ENCODE measurements at places on chromosomes 4 and X. TPM values are rescaled to one million over a fixed set of nuclear protein-coding genes. Genes with fewer than 3 reads are reported as not detected.

The GABRE gene
- not detected for total RNA-seq

The FAM13A gene
- total RNA-seq, result 0.30 TPM

The DMP1 gene
- total RNA-seq, result not detected

- no peaks in the 10 kb centered on the region for H3K4me1 ChIP-seq
- H3K27me3 ChIP-seq, result no peaks in the 10 kb centered on the region
- no peaks in the 10 kb centered on the region for H3K36me3 ChIP-seq
- no peak for DNase-seq
Measured at GRCh38 chrX:131216828-131217227, 72.3 kb downstream of the IGSF1 start.

DNA sequence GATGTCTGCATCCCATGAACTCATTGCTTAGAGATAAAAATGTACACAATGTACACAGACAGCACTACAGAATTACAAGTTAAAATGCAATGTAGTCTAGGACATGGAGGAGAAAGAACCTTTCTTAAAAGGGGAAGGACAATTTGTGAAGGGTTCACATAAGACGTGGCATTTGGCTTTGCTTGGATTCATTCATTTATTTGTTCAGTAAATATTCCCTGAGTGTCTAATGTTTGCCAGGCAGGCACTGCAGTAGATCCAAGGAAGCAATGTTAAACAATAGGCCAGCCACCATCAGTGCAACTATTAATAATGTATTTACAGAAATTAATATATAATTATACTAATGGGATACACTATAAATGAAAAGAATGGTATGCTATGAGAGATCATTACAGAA lies 94.4 kb downstream of the GRIA2 start:
- H3K27ac ChIP-seq, result no peak overlapping the region
- no peak overlapping the region for H3K4me3 ChIP-seq
- no peak for DNase-seq
- no peaks in the 10 kb centered on the region for H3K27me3 ChIP-seq
- H3K36me3 ChIP-seq, result no peaks in the 10 kb centered on the region
- no peaks in the 10 kb centered on the region for H3K4me1 ChIP-seq

DNA sequence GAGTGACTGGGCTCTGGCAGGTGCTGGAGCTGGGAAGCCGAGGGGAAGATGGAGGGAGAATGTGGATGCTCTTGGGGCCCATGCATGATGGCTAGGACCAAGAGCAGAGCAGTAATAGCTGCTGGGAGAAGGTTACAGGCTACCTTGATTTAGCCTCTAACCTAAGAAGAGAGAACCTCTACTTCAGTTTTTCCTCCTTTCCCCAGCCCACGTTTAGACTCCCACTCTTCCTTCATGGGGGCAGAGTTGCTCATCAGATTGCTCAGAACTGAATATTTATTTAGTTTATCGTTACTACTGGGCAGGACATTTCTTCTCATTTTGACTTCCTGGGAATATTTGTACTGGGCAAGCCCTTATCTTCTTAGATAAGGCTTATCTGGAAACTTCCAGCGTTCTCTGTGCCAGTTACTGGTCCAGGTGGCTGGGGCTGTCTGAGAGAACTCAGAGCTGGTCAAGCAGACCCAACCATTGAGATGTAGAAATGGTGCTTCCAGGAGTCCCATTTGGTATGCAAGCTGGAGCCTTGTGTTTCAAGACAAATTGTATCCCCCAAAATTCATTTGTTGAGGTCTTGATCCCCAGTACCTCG lies 442.9 kb upstream of the BOD1L1 start:
- DNase-seq, result no peak
- no peaks in the 10 kb centered on the region for H3K36me3 ChIP-seq
- H3K27me3 ChIP-seq, result no peaks in the 10 kb centered on the region
- no peaks in the 10 kb centered on the region for H3K4me1 ChIP-seq

GRCh38 chrX:11435568-11435967 lies 142.4 kb downstream of the AMELX start:
- H3K4me3 ChIP-seq, result no peak overlapping the region
- H3K27ac ChIP-seq, result no peak overlapping the region
- no peaks in the 10 kb centered on the region for H3K4me1 ChIP-seq
- H3K36me3 ChIP-seq, result no peaks in the 10 kb centered on the region

The SASH3 gene
- 63.0 TPM for total RNA-seq

The BCORL1 gene
- total RNA-seq, result 5.3 TPM

DNA sequence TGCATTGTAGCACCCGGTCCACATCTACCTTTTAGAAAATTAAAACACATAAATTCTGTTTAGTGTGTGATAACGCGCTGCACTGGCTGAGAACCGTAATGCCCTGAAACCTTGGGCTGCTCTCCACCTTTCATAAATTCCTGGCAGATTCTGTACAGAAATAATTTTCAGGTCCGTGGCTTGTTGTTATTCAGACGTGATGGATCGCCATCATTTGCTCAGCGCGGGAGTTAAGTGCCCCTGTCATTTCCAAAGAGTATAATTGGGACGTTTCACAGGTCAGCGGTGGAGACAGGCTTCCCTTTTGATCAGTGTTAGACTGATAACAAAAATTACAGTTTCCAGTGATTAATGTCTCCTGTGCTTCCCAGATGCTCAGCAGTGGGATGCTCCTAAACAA lies 16.5 kb downstream of the UVSSA start:
- no peaks in the 10 kb centered on the region for H3K27me3 ChIP-seq
- H3K4me1 ChIP-seq, result no peaks in the 10 kb centered on the region
- no peak overlapping the region for H3K4me3 ChIP-seq
- H3K27ac ChIP-seq, result no peak overlapping the region

The NLRP2B gene
- not detected for total RNA-seq

DNA sequence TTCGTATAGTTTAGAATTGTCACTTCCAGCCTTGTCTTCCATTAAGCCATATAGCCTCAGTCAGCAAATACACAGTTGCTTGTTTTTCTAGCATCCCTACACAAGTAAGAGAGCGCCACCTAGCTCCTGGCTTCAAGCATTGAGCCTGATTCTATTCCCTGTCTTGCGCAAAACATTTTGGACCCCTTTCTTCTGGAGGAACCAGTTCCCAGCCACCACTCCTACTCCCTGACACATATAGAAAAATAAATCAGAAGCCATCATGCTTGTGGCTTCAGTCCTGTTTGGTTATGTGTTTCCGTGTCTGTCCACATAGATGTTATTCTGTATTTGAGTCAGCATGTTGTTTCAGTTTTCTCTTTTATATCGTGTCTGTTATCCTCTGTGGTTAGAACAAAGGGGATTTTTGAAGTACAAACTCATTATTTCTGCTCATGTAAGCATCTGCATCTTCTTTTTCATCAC lies 59.9 kb downstream of the GK start:
- H3K36me3 ChIP-seq, result no peaks in the 10 kb centered on the region
- H3K4me1 ChIP-seq, result peaks cover 9% of the 10 kb centered on the region
- DNase-seq, result peak; percentile 73
- no peak overlapping the region for H3K4me3 ChIP-seq
- no peak overlapping the region for H3K27ac ChIP-seq
- no peaks in the 10 kb centered on the region for H3K27me3 ChIP-seq

The PIN4 gene
- 10.5 TPM for total RNA-seq

GRCh38 chrX:151938172-151938571 lies 25.5 kb downstream of the MAGEA4 start:
- no peaks in the 10 kb centered on the region for H3K36me3 ChIP-seq
- H3K27me3 ChIP-seq, result no peaks in the 10 kb centered on the region
- no peaks in the 10 kb centered on the region for H3K4me1 ChIP-seq
- H3K27ac ChIP-seq, result no peak overlapping the region
- no peak overlapping the region for H3K4me3 ChIP-seq
- DNase-seq, result no peak

DNA sequence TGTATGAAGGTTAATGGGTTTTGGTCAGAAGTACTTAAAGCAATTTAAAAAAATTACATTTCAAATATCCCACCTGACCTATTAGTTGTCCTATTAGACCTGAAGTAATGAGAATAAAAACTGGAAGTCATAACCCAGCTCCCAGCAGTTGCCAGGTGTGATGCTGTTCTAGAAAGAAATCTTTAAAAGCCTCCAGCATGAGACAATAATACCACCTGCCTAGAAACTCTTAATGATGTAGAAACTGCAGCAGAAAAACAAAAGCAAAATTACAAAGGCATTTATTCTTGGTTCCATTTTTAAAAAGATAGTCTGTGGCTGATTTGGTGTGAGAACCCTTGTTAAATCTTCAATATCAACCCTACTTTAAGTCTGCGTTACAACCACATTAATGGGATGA lies 1137.7 kb upstream of the TENM3 start:
- H3K36me3 ChIP-seq, result no peaks in the 10 kb centered on the region
- no peak overlapping the region for H3K4me3 ChIP-seq
- H3K27ac ChIP-seq, result no peak overlapping the region

DNA sequence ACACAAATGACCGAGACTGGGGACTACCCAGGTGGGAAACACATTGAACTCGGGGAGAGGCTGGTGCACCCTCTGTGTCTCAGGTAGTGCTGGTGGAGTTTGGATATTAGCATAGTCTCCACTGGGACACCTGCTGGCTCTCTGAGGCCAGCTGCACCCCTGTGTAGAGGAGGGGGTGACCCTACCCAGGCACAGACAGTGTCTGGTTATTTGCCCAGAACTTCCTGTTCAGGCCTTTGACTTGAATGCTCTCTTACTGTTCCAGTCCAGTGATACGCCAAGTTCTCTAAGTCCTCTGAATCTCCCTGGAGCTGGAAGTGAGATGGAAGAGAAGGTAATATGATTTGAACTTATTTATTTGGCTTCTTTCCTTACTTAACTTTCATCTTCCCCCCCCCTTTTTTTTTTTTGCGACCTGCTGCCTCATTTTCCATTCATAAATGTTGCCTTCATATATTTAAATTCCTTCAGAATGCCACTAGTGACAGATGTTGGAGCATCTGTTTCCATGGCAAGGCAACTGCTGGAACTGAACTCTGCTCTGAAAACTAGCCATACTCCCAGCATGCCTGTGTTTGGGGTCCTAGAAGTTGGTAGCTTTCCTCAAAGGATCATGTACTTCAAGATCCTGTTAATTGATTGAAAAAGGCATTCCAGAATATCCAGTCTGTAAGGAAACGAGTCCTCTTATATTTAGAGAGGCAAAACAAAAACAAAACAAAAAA lies 76.7 kb downstream of the AASDH start:
- DNase-seq, result no peak
- no peaks in the 10 kb centered on the region for H3K4me1 ChIP-seq
- H3K36me3 ChIP-seq, result no peaks in the 10 kb centered on the region
- no peak overlapping the region for H3K4me3 ChIP-seq

GRCh38 chr4:19575924-19576323 lies 675.8 kb upstream of the SLIT2 start:
- no peak overlapping the region for H3K27ac ChIP-seq
- DNase-seq, result no peak
- no peaks in the 10 kb centered on the region for H3K36me3 ChIP-seq
- H3K4me1 ChIP-seq, result no peaks in the 10 kb centered on the region

DNA sequence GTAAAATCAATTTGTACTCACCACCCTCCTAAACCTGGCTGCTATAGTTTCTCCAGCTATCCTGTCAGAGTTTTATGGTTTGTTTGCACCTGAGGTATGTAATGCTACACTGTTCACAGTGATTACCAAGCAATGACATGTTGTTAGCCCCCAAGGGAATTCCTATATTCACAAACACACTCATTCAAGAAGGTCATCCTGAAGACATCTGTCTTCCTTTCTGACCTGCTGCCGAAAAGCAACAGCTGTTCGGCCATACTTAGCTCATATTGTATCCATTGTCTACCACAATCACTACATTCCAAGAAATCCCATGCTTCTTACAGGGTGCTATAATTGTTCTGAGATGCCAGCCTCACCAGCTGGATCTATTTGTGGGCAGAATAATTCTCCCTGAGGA lies 160.1 kb upstream of the GYPA start:
- H3K27ac ChIP-seq, result no peak overlapping the region
- no peak for DNase-seq
- H3K27me3 ChIP-seq, result 0 out of 2 replicates have a peak, but pooled peaks cover 3% of the 10 kb centered on the region
- no peak overlapping the region for H3K4me3 ChIP-seq
- no peaks in the 10 kb centered on the region for H3K4me1 ChIP-seq
- H3K36me3 ChIP-seq, result no peaks in the 10 kb centered on the region

DNA sequence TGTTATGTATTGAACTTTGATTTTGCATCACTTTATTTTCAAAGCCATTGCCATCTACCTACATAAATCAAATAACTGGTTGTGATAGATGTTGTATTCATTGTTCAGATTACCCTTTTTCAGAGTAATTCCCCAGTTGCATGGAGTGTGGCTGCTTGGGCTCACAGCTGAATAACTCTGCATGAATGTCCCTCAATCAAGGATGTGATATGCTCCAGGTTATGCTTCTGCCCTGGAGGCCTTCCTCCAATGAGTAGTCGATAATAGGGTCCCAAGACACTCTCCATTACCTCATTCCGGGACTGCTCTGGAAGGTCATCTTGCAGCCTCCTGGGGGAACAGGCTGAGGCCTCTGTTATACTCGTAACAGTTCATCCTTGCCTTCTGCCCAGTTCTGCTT lies 251.8 kb downstream of the ADGRL3 start:
- H3K27me3 ChIP-seq, result no peaks in the 10 kb centered on the region
- H3K36me3 ChIP-seq, result no peaks in the 10 kb centered on the region
- no peak for DNase-seq
- H3K4me3 ChIP-seq, result no peak overlapping the region

GRCh38 chr4:6753103-6753560 lies 29.4 kb upstream of the KIAA0232 start:
- H3K4me1 ChIP-seq, result no peaks in the 10 kb centered on the region
- no peak for DNase-seq
- no peaks in the 10 kb centered on the region for H3K27me3 ChIP-seq
- H3K36me3 ChIP-seq, result no peaks in the 10 kb centered on the region
- H3K27ac ChIP-seq, result no peak overlapping the region
- no peak overlapping the region for H3K4me3 ChIP-seq

DNA sequence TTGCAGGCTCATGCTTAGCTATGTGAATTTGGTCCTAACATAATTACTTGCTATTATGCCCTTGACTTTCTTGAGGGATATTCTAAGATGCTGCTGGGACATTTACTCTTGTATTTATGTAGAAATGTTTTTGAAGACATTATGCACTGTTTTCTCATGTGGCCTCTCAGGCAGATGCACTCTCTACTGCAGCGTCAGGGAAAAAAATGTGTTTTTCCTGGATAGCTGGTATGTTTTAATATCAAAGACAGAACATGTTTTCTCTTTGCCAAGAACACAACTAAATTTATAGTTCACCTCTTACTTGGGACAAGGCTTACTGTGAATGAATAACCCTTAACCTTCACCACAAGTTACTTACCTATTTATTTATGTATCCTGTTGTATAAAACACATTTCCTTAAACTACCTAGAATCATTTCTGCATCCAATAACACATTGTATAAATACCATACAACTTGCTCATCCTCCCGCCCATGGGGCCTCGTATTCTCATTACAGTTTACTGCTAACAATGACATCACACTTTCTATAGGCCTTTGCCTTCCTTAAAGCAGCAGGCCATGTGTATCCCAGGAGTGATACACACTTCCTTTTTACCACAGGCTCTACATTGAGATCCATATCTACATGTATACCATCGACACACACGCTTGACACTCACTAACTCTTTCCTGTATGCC lies 178.7 kb downstream of the SLIT2 start:
- DNase-seq, result no peak
- H3K36me3 ChIP-seq, result no peaks in the 10 kb centered on the region
- H3K27ac ChIP-seq, result no peak overlapping the region

The CXCL1 gene
- total RNA-seq, result not detected

The NAT8L gene
- not detected for total RNA-seq
